ENCODE measurements at places on chromosomes 7 and 10.

- ATAC-seq: no peak
These were observed 11.4 kb downstream of the NET1 start for GRCh38 chr10:5423771-5424170.

DNA sequence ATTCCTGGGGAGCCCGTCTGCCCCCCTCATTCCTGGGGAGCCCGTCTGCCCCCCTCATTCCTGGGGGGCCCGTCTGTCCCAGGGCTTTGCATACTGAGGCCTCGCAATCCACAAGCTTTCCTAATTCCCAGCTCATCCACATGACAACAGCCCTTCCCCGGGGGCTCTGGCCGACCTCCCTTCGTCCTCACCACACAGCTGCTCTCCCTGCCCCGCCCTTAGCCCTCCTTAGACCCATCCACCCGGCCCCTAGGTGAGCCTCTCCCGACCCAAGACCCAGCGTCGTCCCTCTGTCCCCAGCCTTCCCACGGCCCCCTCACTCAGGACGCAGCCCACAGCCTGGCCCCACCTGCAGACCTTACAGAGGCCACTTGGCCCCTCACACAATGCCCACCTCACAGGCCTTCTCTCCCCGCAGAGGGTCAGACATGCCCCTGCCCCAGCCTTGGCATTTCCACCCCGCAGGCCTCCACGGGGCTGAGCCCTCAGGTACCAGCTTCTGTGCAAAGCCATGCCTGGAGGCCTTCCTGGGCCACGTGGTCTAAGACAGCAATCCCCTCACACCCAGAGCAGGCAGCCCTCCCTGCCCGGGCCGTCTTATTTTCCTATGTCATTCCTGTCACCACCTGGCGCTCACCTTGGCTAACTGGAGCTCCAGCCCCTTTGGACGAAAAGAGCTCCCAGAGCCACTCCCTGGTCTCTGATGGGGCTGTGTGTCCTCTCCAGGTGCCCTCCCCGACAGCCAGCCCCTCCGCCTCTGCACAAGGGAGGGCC lies 3.5 kb upstream of the FAM20C start:
- ATAC-seq: no peak

GRCh38 chr10:88879534-88880281 lies at the start of gene STAMBPL1:
Gene STAMBPL1, plus strand, starts transcription at chr10:88880245. Its CDS starts 21,464 bp downstream, at chr10:88901709.
- ATAC-seq: peak; percentile 66

DNA sequence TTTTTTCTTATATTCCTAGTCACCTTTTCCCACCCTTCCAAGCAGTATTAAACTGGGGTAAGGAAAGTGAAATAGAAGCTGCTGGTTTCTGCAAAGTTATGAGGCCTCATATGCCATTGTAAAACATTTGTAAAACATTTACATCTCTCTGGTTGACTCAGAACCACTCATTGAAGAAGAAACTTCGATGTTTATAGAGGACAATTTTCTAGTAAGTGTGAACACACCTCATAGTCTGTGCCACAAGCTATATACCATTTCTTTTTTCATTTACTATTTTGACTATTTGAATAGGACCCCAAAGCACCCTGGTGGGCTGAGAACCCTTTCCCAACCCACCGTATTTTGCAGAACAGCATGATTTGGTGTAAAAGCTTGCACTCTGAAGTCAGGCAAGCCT lies 12.9 kb upstream of the ITGB1 start:
- no peak for ATAC-seq

DNA sequence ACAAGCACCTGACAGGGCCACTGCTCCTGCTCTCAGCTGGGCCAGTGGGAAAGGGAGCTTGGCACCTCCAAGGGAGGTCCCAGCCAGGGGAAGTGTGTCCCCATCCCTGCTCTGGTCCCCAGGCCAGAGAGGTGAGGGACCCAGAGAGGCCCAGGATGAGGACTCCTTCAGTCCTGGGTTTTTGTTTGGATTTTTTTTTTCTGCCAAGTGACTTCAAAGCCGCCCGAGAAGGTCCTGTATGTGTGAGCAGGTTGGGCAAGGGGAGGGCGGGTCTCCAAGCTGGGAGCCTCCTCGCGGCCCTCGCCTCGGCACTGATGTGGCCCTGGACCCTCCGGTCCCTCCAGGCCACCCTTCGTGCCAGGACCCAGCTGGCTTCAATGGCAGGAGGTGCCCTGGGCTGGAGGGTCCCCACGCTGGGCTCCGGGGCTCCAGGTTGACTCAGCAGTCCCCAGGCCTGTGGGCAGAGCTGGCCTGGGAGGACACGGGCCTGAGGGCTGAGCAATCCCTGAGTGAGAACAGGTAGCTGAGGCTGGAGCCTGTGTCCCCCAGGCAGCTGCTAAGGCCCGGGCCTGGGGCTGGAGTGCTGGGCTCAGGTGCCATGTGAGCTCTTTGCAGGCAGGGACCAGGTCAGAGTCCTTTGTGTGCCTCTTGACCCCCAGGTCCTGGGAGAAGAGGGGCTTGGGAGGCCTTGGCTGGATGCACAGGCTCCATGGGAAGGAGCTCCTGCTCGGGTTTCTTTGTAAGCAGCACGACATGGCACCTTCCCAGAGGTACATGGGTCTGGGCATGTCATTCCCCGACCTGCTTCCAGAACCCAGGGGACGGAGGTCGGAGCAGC lies 140.6 kb downstream of the FAM53B start:
- no peak for ATAC-seq

DNA sequence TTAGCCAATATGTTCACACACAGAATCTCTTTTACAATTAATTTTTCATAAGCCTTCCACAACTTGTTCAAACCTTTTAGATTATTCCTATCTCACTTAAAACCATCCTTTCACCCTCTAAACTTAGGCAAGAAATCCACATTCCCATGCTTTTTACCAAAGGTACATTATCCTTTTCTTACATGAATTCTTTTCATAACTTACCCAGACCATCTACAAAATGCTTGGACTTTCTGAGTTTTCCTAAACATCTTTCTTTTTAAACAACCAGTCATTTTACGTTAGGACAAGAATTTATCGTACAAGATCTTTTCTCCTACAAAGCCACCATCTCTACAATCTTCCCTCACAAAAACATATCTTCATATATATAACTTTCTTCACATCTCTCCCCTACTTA lies 18.8 kb upstream of the GARS1 start:
- no peak for ATAC-seq

DNA sequence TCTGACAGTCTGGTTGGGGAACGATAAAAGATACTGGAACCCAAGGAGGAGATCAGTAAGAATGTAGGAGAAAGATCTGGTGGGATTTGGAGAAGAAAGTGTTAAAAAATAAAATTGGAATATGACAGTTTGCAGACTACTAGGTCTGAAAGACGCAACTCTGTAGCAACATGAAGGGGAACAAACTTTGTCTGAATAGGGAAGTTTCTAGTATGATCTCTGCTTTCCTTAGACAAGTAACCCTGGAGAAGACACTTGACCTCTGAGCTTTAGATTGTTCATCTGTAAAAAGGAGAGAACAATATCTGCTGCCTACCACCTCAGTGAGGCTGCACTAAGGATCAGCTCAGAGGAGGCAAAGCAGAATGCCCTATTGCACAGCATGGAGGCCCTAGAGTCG lies 3.0 kb upstream of the PRSS1 start:
- ATAC-seq: no peak

GRCh38 chr10:20806487-20806886 lies 90.6 kb downstream of the NEBL start:
- ATAC-seq: no peak

DNA sequence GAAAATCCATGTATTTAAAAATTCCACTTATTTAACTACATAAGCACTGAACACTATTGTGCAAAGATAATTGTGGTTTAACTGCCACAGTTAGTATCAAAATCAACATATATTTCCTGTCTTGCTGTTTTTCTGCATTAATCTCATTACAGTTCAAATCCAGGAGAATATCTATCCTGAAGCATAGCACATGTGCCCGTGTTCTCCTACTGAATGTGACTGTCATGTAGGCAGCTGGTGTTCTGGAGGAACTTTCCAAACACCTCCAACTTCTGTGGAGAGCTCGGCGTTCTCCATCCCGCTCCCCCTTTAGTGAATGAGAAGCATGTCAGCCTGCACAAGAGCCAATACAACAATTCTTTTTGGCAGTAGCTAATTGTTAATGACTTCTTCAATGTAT lies 76.4 kb upstream of the IKZF1 start:
- ATAC-seq: no peak

DNA sequence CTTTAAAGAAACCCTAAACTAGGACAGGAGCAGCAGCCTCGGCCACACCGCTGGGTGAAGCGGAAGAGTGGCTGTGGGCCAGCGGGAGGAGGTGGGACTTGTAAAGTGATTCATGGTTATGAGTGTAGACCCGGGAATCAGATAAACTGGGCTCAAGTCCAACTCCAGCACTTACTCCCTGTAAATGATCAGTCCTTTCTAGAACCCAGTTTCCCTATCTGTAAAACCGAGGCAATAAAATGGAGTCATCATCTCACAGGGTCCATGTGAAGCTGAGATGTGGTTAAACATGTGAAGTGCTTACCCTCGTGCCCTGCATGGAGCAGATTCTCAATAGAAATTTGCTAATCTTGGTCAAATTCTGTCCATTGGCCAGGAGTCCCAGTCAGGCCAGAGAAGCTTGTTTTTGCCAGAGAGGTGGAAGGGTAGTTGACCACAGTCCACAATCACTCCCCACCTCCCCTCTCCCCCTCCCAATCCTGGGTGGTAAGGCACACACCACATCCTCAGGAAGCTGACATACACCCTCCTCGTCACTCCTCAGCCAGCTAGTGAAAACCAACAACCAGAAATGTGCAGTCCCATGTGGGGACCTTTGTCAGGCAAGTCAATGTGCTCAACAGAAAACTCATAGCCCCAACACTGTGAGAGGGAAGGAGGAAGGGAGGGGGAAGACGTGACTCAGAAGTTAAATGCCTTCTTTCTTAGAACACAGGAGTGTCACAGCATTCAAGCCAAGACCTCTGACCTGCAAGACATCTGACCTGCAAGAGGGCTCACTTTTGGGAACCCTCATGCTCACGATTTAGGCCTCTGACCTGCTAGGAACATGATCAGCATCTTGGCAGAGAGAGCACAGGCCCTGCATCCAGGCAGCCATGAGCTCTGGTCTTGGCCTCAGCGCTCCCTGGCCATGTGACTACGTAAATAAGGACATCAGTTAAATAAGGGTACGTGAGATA lies 145.1 kb downstream of the PLXNA4 start:
- ATAC-seq: no peak

GRCh38 chr7:154306036-154306435 lies 253.8 kb downstream of the DPP6 start:
- ATAC-seq: no peak

DNA sequence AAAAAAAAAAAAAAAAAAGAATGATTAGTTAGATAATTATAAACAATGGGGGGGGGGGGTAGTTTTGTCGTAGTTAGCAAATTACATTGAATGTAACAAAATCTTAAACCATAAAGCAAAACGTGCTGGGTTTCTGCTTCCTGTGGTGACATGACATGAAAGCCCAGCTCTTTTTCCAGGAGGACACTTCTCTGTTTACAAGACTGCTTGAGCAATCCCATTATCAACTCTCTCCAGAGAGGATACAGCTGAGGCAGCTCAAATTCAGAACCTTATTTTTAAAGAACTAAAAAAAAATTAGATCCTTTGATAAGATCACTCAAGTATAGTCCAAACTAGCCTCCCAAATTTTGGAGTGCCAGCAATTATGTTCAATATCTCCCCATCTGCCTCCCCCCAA lies 58.6 kb downstream of the ADRB1 start:
- no peak for ATAC-seq
